ENCODE measurements at places on chromosomes 1 and 21.

DNA sequence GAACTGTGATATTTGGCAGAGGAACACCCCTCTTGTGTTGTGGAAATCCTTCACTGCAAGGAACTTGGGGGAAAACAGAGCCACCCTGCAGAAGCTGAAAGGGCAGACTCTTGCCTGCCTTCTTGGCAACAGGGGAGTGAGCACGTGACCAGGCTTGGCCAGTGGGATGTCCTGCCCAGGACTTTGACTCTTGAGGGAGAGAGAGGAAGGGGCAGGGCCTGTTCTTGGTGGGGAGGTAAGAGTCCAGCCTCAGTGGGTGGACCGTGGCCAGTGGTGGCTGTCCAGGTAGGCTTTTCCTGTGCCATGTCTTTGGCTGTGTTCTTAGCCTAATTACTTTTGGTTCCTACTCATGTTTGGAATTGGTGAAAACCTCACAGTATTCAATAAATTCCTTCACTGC lies 8.6 kb upstream of the AK2 start:
- no peak for DNase-seq

GRCh38 chr1:212622906-212623305 lies 14.3 kb downstream of the ATF3 start:
- no peak for DNase-seq

DNA sequence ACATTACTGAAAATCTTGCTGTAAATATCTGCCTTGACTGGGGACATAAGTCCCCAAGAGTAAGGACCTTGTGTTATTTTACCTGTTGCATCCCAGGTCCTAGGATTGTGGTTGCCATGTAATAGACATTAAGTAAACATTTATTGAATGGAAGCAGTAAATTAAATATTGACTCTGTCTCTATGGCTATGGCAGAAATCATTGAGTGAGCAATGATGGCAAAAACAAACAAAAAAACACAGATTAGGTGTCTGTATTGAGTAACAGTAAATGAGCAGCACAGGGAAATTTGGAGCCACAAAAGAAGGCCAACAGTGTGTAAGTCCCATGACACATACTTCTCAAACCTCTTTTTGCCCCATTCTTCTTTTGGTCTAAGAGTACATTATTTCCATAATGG lies 240.4 kb downstream of the NFIA start:
- peak; percentile 52 for DNase-seq

DNA sequence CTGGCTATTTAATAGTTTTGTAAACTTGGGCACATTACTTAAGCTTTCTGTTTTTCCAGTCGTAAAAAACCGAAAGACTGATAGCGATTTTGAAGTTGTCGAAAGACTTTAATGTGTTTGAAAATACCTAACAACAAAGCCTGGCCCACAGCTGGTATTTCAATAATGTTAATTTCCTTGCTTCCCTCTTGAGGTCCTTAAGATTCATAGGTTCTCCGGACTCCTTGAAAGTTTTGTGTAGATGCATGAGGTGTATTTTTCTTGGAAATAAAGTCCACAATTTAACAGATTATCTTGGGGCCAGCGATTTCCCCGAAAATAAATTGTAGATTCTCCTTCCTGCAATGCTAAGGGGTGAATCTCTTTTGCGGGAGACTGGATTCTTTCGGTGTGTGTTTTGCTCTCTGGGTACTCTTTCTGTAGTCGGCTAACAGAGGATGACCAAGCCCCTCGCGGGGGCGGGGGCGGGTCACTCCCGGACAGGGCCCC lies 735 bp upstream of the YTHDF2 start:
- DNase-seq: no peak

- DNase-seq: no peak
Observed at GRCh38 chr1:223504741-223505140, 111.5 kb downstream of the CCDC185 start.

GRCh38 chr1:22406722-22407495 lies 44.7 kb upstream of the ZBTB40 start:
- no peak for DNase-seq

DNA sequence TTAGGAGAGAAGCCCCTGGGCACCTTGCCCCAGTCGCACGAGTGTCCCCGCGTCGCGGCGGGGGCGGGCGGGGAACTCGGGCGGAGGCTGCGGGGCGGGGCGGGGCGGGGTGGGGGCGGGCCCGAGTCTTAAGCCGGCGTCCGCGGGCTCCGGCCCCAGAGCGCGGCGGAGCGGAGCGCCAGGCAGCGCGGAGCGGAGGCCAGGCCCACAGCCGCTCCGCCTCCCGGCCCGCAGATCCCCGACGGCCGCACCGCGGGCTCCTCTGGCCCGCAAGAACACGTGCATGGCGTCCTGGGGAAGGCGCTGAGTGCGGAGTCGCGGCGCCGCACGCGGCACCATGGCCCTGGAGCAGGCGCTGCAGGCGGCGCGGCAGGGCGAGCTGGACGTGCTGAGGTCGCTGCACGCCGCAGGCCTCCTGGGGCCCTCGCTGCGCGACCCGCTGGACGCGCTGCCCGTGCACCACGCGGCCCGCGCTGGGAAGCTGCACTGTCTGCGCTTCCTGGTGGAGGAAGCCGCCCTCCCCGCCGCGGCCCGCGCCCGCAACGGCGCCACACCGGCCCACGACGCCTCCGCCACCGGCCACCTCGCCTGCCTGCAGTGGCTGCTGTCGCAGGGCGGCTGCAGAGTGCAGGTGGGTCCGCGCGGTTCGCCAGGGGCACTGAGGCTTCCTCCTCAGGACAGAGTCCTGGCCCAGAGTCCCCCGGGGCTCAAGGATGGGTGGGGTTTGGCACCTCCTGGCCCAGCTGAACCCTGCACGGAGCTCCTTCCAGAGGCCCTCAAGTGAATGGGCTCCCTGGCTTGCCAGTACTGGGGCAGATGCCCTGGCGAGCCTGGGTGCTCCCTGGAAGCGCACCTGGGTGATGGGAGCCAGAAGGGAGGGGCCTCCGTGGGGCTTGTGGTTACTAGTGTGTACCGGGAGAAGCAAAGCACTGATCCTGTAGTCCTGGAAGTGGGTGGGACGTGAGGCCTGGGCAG lies at the start of gene ESPN:
TSS of gene ESPN (plus strand) at position 158 of the 975 bp plus-strand sequence. CDS start at position 338, 180 bp downstream.
- DNase-seq: no peak

GRCh38 chr1:214259353-214259977 lies 21.5 kb upstream of the SMYD2 start:
- no peak for DNase-seq

DNA sequence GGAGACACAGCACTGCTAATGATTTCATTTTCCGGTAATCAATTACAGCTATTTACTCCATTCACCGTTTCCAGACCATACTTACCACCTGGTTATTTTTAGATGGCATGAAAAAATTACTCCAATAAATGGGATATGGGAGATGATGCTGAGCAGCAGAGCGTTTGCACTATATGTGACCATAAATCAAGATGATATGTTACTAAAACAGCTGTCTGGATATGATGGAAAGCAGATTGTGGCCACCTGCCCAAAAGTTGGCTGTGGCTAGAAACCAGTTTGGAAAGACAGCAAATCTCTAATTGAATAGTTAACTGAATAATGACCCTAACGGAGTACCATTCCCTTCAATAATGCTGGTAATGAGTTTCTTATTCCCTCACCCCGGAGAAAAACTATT lies 22.5 kb upstream of the KCTD3 start:
- no peak for DNase-seq

GRCh38 chr1:100530880-100531487 lies 7.0 kb upstream of the GPR88 start:
- DNase-seq: no peak

GRCh38 chr1:12339396-12339795 lies 109.6 kb downstream of the VPS13D start:
- DNase-seq: no peak

DNA sequence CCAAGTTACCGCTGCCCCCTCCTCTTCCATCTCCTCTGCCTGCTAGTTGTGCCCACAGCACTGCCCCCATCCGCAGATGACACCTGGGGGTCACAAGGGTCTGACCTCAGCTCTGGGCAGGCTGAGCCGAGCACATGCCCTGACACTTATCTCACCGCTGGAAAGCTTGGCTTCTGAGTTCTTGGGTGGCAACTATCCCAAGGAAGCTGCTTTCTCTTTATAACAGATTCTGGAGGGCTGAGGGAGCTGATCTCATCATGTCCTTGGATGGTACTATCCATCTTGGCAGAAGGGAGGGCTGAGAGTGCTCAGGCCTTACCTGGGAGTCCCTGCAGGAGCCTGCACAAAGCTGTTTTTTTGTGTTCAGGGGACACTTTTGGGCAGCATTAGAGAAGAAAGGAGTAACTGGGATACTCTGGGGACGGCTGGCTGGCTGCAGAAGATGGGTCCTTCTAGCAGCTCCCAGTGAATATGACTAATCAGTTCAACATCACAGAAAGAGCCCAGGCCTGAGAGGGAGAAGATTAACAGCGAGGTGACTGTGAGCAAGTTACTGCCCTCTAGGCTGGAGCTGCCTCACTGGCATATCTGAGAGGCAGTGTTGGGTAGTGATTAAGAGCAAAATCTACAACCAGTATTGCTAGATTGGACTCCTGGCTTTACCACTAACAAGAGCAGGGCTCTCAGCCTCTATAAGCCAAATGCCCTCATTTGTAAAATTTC lies 71.6 kb downstream of the PLXNA2 start:
- no peak for DNase-seq

DNA sequence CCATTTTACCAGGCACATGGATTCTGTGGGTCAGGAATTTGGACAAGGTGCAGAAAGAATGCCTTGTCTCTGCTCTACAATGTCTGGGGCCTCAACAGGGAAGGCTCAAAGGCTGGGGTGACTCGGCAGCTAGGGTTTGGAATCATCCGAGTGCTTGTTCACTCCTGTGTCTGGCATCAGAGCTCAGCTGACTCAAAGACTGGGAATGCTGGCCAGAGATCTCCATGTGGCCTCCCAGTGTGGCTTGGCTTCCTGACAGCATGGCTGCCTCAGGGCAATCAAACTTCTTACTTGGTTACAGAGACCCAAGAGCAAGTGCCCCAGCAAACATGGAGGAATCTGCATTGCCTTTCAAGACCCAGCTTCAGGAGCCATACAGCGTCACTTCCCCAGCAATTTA lies 110.5 kb downstream of the TOMM20 start:
- DNase-seq: no peak

GRCh38 chr1:218495931-218496330 lies 150.8 kb downstream of the TGFB2 start:
- DNase-seq: no peak

DNA sequence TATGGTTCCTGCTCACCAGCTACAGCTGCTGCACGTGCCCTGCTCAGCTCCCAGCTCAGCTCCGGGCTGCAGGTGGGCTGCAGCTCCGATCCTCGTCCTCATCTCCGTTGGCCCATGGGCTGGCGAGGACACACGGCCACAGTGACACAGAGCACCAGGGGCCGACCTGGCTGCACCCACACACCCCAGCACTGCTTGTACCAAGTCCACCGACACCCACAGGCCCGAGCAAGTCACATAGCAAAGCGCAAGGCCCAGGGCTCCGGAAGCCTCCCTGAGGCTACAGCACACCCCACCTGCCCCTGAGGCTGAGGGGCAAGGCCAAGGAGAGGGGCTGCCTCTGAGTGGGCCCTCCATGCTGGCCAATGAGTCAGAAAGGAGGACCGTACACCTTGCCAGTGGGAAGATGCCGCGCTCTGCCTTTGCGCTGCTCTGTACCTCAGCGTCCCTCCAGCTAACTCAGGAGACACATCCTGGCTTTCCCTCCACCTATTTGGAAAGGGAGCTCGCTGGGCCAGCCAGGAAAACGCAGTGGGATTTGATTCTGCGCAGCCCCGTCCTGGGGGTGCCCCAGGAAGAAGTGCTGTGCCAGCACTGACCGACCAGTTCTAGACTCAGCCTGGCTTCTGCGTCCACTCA lies 124.8 kb downstream of the SIK1 start:
- DNase-seq: no peak

DNA sequence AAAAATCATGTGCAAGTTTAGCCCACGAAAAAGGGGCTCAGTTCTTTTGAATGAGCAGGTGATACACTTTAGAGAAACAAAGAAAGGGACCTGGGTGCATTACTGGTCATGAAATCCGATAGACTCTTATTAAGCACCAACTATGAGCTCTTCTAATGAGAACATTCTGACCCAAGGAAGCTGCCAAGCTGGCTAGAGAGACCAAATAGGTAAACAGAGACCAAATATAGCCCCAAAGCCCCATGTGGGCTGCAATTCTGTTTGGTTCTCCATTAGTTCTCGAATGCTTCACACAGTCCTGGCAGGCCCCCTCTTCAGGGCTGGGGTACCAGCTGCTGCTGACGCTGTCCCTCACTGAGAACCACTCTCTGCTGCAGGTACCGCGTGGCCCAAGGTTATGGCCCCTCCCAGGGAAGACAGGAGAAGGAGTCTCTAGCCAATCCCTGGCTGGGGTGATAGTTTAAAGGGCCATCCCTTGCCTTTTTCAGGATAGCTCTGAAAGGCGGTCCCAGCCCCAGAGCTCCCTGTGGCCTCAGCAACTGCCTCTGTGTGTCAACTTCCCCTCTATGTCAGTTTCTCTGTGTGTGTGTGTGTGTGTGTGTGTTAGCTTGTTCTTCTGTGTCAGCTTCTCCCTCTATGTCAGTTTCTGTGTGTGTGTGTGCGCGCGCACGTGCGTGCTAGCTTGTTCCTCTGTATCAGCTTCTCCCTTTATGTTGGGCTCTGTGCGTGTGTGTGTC lies 7.1 kb upstream of the UBXN10 start:
- no peak for DNase-seq

DNA sequence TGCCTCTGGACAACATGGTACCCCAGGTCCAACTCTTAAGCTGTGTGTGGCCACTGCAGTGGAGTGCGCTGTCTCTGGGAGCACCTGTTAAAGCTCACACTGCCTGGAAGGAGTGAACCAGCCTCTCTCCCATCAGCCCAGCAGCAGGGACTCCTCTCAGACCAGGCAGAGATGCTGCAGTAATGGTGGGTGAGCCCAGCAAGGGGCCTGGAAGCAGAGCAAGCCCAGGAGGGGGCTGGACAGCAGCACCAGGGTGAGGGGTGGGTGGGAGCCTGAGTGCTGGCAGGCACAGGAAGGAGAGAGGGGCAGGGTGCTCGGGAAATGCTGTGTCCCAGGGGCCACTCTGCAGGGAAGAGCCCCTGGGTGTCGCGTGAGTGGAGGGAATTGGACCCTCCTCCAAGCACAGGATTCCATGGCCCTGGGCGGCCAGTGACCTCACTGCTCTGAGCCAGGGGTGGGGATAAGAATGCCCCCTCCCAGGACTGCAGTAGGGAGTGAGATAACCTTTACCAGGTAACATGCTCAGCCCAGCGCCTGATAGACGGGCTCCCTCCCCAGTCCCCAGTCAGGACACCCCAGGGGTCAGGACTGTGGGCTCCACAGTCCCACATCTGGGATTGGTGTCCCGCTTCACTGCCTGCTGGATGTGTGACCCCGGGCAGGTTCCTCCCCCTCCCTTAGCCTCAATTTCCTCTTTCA lies 313.1 kb downstream of the MATN1 start:
- DNase-seq: no peak

GRCh38 chr1:63693944-63694571 lies 79.8 kb upstream of the ROR1 start:
- DNase-seq: no peak

DNA sequence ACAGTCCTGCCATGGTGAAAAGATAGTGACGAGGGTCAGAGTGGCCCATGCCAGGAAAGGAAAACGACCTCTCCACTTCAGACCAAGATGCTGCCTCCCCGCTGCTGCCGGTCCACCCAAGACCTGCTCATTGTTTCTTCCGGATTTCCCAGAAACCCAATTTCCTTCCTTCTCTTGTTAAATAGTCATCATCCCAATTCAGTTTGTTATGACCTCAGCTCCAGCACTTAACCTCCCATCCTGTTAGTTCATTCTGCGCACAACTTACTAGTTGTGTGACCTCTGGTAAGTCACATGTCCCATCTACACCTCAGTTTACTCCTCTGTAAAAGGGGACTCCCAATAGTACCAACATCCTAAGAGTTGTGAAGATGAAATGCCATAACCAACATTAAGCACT lies 29.9 kb upstream of the PPP1R15B start:
- no peak for DNase-seq

- DNase-seq: no peak
Observed at GRCh38 chr1:117828201-117828600, 101.2 kb downstream of the GDAP2 start.

All from NCI-H510A (cell line).